Large intestine (tissue), 12 donors: ENCODE measurements at places on chromosomes 16 and 17. TPM values are rescaled to one million over a fixed set of nuclear protein-coding genes. Genes with fewer than 3 reads are reported as not detected.

JUP gene
- 172 TPM for polyA plus RNA-seq

DNA sequence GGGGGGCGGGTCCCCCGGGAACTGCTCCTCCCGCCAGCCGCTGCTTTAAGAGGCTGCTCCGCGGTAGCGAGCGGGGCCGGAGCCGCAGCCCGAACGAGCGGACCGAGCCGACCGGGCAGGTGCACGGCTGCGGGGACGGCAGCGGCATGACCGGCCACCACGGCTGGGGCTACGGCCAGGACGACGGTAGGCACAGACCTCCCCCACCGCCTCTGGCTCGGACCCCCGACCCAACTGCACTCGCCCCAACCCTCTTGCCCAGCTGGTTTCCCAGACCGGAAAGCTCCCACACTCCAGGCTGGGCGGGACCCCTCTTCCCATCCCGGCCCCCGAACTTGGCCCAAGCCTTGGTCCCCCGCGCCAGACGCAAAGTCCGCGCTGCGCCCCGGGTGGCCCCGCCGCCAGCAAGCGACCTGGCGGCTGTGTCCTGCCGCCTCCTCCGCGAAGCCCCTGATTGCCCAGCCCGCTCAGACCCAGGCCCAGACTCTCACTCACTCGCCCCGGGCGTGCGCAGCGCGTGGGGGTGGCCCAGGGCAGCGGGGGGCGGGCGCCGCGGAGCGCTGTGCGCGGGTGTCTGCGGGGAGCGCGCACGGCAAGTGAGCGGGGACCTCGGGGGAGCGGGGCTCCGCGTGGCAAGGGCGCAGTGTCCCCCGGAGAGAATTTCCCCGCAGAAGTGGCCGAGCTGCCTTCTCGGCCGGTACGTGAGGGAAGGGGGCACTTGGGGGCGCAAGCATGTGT, at the start of gene CA7:
Gene CA7, plus strand, starts transcription at position 73 of the 738 bp plus-strand sequence. Its CDS starts 74 bp downstream, at position 147.
- H3K27ac ChIP-seq, result no peak within 1 kb of the TSS
- peak within 1 kb of the TSS; percentile 45 for H3K4me3 ChIP-seq
- peak; percentile 31 for DNase-seq

- H3K27ac ChIP-seq, result peak overlapping the region; percentile 67
- H3K27me3 ChIP-seq, result no peaks in the 10 kb centered on the region
- H3K4me3 ChIP-seq, result peak overlapping the region; percentile 56
- H3K36me3 ChIP-seq, result no peaks in the 10 kb centered on the region
- H3K4me1 ChIP-seq, result peaks cover 5% of the 10 kb centered on the region
- no peak for DNase-seq
Observed at GRCh38 chr16:77723108-77723514, 797 bp downstream of the NUDT7 start.

DNA sequence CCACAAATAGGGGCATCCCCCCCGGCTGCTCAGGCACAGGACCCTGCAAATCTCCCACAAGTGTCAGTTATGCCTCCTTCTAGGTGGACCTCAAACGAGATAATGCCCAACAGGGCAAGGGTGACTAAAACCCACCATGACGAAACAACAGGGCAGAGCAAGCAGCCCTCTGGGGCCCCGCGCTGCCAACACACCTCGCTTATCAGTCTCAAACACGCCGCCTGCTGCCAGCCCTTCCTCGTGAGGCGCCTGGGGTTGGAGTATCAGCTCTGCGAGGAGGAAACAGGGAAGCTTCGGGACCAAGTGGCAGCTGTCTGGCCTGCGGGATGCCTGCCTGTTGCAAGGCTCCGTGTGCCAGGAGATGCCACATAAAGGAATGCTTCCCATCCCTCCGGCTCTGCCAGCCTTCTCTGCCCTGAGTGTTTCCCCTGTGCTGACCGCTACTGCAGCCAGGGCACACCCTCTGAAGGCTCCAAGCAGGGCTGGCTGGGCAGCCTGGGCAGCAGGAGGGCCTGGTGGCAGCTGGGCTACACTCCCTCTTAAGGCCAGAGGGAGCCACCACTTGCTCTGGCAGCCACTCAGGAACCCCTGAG, 2.5 kb downstream of the SMIM5 start:
- no peaks in the 10 kb centered on the region for H3K27me3 ChIP-seq
- peaks cover 75% of the 10 kb centered on the region for H3K4me1 ChIP-seq
- DNase-seq, result peak; percentile 91

- no peak for DNase-seq
- no peaks in the 10 kb centered on the region for H3K27me3 ChIP-seq
- H3K27ac ChIP-seq, result no peak overlapping the region
- no peaks in the 10 kb centered on the region for H3K36me3 ChIP-seq
- no peaks in the 10 kb centered on the region for H3K4me1 ChIP-seq
Observed at GRCh38 chr16:5736209-5736930, 638.8 kb upstream of the EEF2KMT start.

- no peak overlapping the region for H3K4me3 ChIP-seq
- H3K27ac ChIP-seq, result peak overlapping the region; percentile 60
- peaks cover 48% of the 10 kb centered on the region for H3K4me1 ChIP-seq
- H3K36me3 ChIP-seq, result no peaks in the 10 kb centered on the region
Observed at GRCh38 chr17:19348081-19348650, 14.4 kb downstream of the B9D1 start.

DNAH9 gene
- polyA plus RNA-seq, result 0.28 TPM

- no peak for DNase-seq
- H3K27ac ChIP-seq, result peak overlapping the region; percentile 88
- peaks cover 14% of the 10 kb centered on the region for H3K36me3 ChIP-seq
Observed at GRCh38 chr17:48550502-48551213, 5.7 kb upstream of the HOXB2 start.

GRCh38 chr16:27256861-27257260, 11.7 kb downstream of the NSMCE1 start:
- no peak overlapping the region for H3K4me3 ChIP-seq
- H3K27ac ChIP-seq, result no peak overlapping the region
- H3K27me3 ChIP-seq, result no peaks in the 10 kb centered on the region
- DNase-seq, result no peak

DNA sequence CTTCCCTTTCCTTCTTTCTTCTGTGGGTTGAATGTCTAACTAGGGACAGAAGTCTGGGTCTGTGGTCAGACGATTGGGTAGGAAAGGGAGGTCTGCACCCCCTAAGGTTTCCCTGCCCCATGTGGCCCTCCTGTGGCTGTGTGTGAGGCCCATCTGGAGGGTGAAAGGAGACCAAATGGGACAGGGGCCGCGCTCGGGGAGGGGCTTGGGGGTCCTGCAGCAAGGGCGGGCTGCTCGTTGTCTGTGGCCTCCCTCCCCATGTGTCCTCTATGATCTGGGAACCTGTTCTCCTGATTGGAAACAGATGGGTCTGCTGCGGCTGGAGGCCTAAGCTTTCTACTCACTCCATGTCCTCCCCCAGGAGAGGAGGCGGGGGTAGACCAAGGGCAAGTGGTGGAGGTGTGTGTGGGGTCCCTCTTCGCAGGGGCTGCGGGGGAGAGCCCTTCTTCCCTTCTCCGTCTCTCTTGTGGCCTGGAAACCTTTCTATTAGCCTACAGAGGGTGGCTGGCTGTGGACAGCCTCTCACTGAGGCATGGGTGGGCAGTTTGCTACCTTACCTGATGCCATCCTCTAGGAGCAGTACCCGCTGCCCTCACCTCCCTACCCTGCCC, 18.6 kb downstream of the IGFBP4 start:
- H3K4me3 ChIP-seq, result no peak overlapping the region
- H3K36me3 ChIP-seq, result peaks cover 2% of the 10 kb centered on the region
- no peak for DNase-seq
- peaks cover 26% of the 10 kb centered on the region for H3K4me1 ChIP-seq

PLLP gene
- polyA plus RNA-seq, result 117 TPM

DNA sequence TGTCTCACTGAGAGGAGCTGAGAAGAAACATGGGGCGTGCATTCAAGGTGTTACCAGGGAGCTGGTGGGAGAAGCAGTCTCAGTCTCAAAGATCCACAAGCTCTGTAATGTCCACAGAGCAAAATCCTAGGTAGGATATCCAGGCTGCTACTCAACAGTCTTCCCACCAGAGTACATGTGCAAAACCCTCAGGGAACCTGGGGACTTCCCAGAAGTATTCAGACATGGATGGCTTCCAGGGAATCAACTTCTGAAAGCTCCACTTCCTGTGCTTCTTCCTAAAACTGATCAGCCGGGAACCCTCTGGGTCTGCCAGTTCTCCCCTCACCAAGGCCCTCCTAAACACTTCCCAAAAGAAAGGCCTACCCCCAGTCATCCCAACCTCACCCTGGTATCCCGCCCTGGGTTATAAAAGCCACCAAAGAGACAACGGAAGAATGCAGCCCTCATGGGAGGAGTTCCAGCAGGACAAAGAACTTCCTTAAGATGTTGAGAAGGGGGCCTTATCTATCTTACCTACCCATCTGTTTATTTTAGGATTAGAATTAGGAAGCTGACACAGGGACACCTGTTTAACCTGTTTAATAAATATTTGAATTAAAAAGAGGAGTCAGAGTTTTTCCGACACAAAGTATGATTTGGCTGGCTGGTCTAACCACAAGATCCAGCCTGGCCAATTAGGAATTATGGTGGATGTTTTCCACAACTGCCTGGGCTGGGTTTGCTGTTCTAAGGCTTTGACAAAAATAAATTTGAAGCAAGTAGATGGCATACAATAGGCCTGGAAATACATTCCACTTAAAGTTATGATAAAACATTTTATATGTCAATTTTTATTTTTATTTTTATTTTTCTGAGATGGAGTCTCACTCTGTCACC, 37.0 kb downstream of the CUEDC1 start:
- peak overlapping the region; percentile 13 for H3K27ac ChIP-seq
- H3K4me1 ChIP-seq, result peaks cover 8% of the 10 kb centered on the region
- DNase-seq, result no peak
- H3K4me3 ChIP-seq, result no peak overlapping the region
- no peaks in the 10 kb centered on the region for H3K36me3 ChIP-seq
- no peaks in the 10 kb centered on the region for H3K27me3 ChIP-seq

DNA sequence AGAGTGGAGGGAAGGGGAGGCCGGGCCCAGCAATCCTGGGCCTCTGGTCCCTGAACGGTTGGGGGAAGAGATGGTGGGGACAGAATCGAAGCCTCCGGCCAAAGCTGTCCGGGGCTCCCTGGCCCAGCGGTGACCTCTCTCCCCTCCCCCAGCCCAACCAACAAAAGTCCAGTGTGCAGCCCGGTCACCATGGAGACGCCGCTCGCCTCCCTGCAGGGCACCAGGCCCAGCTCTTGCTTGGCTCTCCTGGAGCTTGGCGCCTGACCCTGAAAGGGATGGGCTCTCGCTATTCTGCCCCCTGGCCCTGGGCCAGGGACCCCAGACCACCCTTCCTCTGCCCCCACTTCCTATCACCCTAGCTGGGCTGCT, 1.3 kb downstream of the METRN start:
- H3K36me3 ChIP-seq, result no peaks in the 10 kb centered on the region
- no peak overlapping the region for H3K27ac ChIP-seq
- H3K4me3 ChIP-seq, result no peak overlapping the region
- peaks cover 35% of the 10 kb centered on the region for H3K27me3 ChIP-seq

GRCh38 chr16:74700116-74700437, 585 bp downstream of the MLKL start:
- H3K4me1 ChIP-seq, result no peaks in the 10 kb centered on the region
- H3K4me3 ChIP-seq, result peak overlapping the region; percentile 80
- H3K27me3 ChIP-seq, result no peaks in the 10 kb centered on the region
- DNase-seq, result peak; percentile 55
- peaks cover 2% of the 10 kb centered on the region for H3K36me3 ChIP-seq

CCL3 gene
- 11.7 TPM for polyA plus RNA-seq

GRCh38 chr16:80084614-80085013, 456.2 kb upstream of the DYNLRB2 start:
- peak; percentile 77 for DNase-seq
- no peaks in the 10 kb centered on the region for H3K27me3 ChIP-seq
- H3K4me3 ChIP-seq, result no peak overlapping the region
- H3K4me1 ChIP-seq, result peaks cover 29% of the 10 kb centered on the region
- peak overlapping the region; percentile 76 for H3K27ac ChIP-seq

DNA sequence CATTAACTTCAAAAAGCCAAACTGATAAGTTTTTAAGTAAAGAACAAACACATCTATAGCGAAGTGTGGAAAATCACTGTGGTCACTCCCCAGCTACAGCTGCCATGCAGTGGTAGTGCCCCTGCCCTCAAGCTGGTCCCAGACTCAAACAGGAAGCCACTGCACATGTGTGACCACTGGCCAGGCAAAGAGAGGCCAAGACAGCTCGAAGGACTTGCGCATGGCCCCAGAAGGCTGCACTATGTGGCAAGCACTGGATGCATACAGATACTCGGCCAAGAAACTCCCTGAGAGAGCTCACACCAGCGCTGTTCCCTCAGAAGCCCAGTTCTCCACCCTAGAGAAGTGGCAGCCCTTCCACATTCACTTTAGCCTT, 82.4 kb downstream of the ANKRD11 start:
- no peak overlapping the region for H3K27ac ChIP-seq
- no peak overlapping the region for H3K4me3 ChIP-seq
- peaks cover 36% of the 10 kb centered on the region for H3K4me1 ChIP-seq
- no peaks in the 10 kb centered on the region for H3K27me3 ChIP-seq
